ENCODE measurements at places on chromosomes 5 and 9. TPM values are rescaled to one million over a fixed set of nuclear protein-coding genes. Genes with fewer than 3 reads are reported as not detected.
A peak's percentile ranks its signal among the peaks of the same experiment; 100 is the strongest.

The WWC1 gene
- total RNA-seq: 4.9 TPM

The MAMDC4 gene
- 4.6 TPM for total RNA-seq

- H3K36me3 ChIP-seq: peaks cover 21% of the 10 kb centered on the region
- no peak for DNase-seq
Measured at GRCh38 chr5:95891499-95891898, 69.0 kb upstream of the GLRX start.

DNA sequence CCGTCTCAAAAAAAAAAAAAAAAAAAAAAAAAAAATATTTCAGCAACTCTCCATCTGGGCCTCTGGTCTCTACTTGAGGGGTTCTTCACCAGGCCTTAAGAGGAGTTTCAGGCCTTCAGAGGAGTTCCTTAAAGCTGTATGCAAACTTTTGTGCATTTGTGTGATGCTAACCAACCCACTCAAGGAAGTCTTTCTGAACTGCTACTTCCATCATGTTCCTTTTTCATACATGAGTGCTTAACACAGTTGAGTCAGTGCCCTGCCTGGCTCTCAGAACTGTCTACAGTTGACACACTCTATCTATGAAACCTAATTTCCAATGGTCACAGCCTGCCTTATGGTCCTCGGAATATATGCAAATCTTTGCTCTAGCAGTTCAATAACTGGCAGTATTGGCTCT lies 146.5 kb downstream of the MEF2C start:
- H3K27ac ChIP-seq: no peak overlapping the region
- DNase-seq: no peak
- H3K36me3 ChIP-seq: no peaks in the 10 kb centered on the region
- no peaks in the 10 kb centered on the region for H3K27me3 ChIP-seq
- H3K4me1 ChIP-seq: peaks cover 2% of the 10 kb centered on the region
- no peak overlapping the region for H3K4me3 ChIP-seq

The NR6A1 gene
- total RNA-seq: 0.26 TPM

The ARSI gene
- 8.5 TPM for total RNA-seq

The TAF11L5 gene
- not detected for total RNA-seq

DNA sequence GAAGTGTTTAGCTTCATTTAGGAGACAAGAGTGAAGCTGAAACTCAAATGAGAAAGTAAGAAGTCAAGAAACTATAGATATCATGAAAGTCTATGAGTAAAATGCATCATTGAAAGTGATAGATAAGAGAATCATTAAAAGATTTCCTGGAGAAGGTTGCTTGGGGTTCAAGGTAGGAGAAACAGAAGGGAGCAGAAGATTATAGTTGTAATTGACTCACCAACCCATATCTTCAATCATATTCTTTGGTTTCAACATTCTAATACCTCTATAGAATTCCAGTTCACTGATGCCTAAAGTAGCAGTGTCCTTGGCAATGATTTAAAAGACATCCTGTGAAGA lies 365.7 kb upstream of the RIOK2 start:
- no peak for DNase-seq
- no peaks in the 10 kb centered on the region for H3K27me3 ChIP-seq
- no peaks in the 10 kb centered on the region for H3K36me3 ChIP-seq
- H3K4me1 ChIP-seq: peaks cover 4% of the 10 kb centered on the region
- no peak overlapping the region for H3K4me3 ChIP-seq
- H3K27ac ChIP-seq: no peak overlapping the region

GRCh38 chr5:56358703-56359681 lies 125.9 kb upstream of the ANKRD55 start:
- H3K27ac ChIP-seq: no peak overlapping the region
- no peaks in the 10 kb centered on the region for H3K36me3 ChIP-seq
- H3K4me1 ChIP-seq: no peaks in the 10 kb centered on the region
- H3K27me3 ChIP-seq: no peaks in the 10 kb centered on the region
- DNase-seq: peak; percentile 58

DNA sequence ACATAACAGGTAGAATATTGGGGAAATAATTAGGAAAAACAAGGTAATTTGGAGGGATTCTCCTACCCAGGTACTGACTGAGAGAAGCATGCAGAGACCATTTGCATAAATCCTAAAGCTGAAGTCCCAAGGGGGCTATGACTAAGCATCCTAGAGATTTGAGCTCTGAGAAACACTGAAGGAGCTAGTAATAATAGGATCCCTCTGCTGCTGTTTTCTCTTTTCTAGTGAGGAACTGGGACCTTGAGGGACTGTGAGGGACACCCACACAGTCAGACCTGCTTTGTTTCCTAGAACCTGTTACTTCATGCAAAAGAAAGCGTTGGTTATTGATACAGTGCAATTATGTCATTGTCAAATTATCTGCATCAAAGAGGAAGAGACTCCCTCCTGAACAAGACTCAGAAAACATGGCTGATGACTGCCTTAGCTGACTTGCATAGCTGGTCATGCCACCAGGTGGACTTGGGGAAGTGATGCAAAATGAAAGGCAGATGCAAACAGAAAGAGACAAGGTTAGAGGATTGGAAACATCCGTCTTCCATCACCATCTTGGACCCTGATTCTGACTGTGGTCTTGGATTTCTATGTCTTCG lies 335.4 kb downstream of the NTRK2 start:
- no peaks in the 10 kb centered on the region for H3K36me3 ChIP-seq
- no peak for DNase-seq
- H3K4me3 ChIP-seq: no peak overlapping the region
- H3K27ac ChIP-seq: no peak overlapping the region

GRCh38 chr5:39151745-39152144 lies 67.6 kb downstream of the FYB1 start:
- DNase-seq: no peak
- no peaks in the 10 kb centered on the region for H3K36me3 ChIP-seq
- H3K27ac ChIP-seq: no peak overlapping the region
- H3K4me1 ChIP-seq: no peaks in the 10 kb centered on the region

The WDR31 gene
- total RNA-seq: 4.0 TPM

- no peak overlapping the region for H3K4me3 ChIP-seq
- no peak overlapping the region for H3K27ac ChIP-seq
- no peaks in the 10 kb centered on the region for H3K4me1 ChIP-seq
- no peaks in the 10 kb centered on the region for H3K36me3 ChIP-seq
- DNase-seq: peak; percentile 34
- H3K27me3 ChIP-seq: no peaks in the 10 kb centered on the region
Measured at GRCh38 chr5:128905568-128906110, 59.6 kb upstream of the SLC27A6 start.

DNA sequence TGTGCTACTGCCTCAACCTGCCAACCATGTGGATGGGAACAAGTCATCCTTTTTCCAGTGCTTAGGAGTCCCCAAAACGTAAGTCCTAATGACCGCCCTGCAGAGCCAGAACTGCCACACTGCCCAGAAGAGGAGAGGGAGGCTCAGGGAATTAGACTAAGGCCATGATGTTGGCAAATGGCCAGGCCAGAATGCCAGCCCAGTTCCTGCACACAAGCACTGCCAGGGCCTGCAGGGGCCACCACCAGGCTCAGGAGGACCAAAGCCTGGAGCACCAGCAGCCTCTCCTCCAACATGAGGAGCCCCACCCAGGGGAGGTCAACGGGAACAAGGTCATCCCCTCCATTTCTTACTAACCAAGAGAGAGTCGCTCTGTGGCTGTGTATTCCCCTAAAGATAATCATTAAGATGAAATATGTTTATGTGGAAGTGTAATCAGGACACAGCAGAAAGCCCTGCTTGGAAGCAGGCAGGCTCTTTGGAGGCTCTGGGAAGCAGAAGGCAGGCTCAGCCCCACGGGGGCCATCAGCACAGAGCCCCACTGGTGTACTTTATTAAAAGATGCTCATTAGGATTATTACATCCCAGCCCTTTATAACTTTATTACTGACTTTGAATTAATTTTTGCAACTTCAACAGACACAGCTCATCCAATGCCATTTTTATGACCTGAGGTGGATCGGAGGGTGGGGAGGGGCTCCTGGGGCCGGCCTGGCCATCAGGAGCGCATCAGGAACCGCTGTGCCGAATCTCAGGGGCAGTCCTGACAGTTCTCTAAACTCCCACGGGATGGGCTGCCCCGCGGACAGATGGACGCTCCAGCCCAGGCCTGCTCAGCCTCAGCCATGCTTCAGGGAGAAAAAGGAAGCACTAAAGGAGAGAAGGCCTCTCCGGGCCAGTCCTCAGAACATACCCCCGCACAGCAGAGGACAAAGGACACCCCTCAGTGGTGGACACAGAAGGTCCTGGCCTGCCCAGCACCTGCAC lies 127.0 kb downstream of the ADAMTS2 start:
- no peak overlapping the region for H3K27ac ChIP-seq
- no peaks in the 10 kb centered on the region for H3K36me3 ChIP-seq
- DNase-seq: no peak
